Stomach (tissue), 19 donors: ENCODE measurements at places on chromosomes 6 and 20. TPM values are rescaled to one million over a fixed set of nuclear protein-coding genes. Genes with fewer than 3 reads are reported as not detected.

DNA sequence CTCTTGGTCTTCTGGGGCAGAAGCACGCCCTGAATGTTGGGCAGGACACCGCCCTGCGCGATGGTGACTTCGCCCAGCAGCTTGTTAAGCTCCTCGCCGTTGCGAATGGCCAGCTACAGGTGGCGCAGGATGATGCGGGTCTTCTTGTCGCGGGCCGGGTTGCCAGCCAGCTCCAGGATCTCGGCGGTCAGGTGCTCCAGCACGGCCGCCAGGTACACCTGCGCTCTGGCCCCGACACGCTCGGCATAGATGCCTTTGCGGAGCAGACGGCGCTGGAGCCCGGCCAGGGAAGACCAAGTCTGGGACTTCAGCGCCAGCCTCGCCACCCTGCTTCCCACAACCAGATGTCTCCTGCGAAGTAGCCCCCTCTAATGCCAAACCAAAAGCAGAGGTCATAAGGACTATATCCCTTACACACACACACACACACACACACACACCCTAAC is 8.0 kb upstream of the SLC17A3 start:
- no peaks in the 10 kb centered on the region for H3K36me3 ChIP-seq
- peak; percentile 42 for DNase-seq
- peak overlapping the region; percentile 14 for H3K4me3 ChIP-seq

- H3K4me1 ChIP-seq, result peaks cover 31% of the 10 kb centered on the region
- peaks cover 32% of the 10 kb centered on the region for H3K27me3 ChIP-seq
- H3K36me3 ChIP-seq, result no peaks in the 10 kb centered on the region
- DNase-seq, result peak; percentile 20
Measured at GRCh38 chr6:151808371-151809241, 1.1 kb downstream of the ESR1 start.

The PRKN gene
- 19.8 TPM for total RNA-seq

DNA sequence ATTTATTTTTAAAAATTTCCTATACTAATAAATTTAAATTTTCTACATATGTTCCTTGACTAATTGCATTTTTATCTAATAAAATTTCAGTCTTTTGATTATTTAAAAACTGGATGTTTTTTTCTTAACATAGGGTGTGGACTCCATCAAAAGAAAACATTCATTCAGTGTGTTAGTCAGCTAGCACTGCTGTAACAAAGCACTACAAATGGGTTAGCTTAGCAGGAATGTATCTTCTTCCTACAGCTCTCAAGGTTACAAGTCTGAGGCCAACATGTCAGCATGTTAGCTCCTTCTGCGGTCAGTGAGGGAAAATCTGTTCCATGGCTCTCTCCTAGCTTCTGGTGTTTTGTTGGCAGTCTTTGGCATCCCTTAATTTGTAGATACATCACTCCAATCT is 32.5 kb downstream of the FRK start:
- no peaks in the 10 kb centered on the region for H3K36me3 ChIP-seq
- no peak overlapping the region for H3K27ac ChIP-seq
- no peak overlapping the region for H3K4me3 ChIP-seq
- no peaks in the 10 kb centered on the region for H3K27me3 ChIP-seq
- no peaks in the 10 kb centered on the region for H3K4me1 ChIP-seq

DNA sequence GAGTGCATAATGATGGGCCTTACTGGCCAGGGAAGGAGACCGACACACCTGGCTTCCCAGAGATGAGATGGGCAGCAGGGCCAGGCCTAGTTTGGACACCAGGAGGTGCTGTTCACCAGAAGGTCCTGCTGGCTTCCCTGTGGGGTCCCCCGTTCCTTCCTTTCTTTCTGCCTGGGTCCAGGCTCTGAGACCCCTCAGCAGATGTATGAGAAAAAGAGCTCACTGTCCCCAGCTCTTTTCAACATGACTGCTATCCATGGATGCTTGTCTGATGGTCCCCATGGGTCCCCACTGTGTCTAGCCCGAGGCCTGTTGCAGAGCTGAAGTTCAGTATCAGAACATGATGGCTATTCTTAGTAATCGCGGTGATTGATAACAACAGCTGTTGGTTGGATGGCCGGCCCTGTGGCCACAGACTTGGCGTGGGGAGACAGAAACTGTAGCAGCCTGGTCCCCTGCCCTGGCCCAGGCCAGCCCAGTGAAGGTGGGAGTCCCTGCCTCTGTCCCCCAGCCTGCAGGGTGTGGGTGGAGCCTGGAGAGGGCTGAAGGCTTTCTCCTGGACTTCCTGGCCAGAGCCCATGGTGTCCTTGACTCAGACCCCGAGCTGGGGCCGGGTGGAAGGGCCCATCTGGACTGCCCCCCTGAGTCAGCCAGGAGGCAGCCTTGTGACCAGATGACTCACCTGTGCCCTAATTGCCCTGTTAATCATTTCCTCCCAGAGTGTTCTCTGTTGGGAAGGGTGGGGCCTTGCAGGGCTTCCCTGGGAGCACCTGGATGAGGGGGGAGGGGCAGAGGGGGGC is 9.9 kb upstream of the BAK1 start:
- H3K4me3 ChIP-seq, result no peak overlapping the region
- peaks cover 41% of the 10 kb centered on the region for H3K4me1 ChIP-seq
- peak overlapping the region; percentile 89 for H3K27ac ChIP-seq
- H3K36me3 ChIP-seq, result no peaks in the 10 kb centered on the region

DNA sequence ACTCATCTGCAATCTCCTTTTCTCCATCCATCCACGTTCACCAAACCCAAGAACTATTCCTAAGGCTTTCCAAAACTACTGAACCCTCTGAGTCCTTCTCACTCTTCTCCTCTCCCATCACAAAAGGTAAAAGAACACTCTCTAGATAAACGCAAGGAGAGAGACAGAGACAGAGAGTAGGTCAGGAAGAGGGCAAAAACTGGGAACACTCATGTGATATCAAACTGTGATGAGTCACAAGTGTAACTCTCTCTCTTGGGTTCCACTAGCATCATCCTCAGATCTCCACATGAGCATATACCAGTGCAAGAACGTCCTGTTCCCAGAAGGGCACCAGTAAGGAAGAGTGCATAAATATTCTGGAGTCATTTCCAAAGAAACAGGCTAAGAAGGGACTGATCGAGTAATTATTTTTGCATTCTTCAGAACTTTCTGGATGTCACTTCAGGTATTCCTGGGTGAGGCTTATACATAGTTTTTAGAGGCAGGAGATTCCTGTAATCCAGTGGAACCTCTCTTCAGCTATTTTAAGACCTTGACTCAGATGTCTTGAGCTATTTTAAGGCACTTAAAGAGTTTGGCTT is 47.3 kb upstream of the STXBP5 start:
- no peak overlapping the region for H3K27ac ChIP-seq
- H3K27me3 ChIP-seq, result no peaks in the 10 kb centered on the region
- DNase-seq, result no peak

GRCh38 chr6:135680964-135681913 is 170.3 kb upstream of the PDE7B start:
- no peak overlapping the region for H3K4me3 ChIP-seq
- H3K27ac ChIP-seq, result no peak overlapping the region
- no peaks in the 10 kb centered on the region for H3K36me3 ChIP-seq
- no peak for DNase-seq
- no peaks in the 10 kb centered on the region for H3K27me3 ChIP-seq

The SMPD2 gene
- total RNA-seq, result 10.7 TPM

DNA sequence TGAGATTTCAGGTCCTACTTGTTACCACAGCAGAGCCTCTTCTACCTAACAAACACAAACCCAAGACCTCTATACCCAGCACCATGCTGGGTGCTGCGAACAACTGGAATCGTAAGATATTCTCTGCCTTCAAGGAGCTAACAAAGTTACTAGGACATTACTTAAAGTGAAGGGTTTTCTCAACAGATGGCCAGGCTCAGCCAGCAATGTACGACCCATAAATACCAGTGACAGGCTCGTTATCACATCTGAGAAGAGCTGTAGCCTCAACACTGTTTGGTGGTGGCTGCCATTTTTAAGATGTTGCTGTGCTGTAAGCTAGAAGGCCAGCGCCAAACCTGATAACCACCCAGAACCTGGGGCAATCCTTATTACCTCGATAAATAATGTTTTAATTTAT is 406.5 kb downstream of the KIF16B start:
- H3K36me3 ChIP-seq, result no peaks in the 10 kb centered on the region
- no peaks in the 10 kb centered on the region for H3K4me1 ChIP-seq
- no peaks in the 10 kb centered on the region for H3K27me3 ChIP-seq

DNA sequence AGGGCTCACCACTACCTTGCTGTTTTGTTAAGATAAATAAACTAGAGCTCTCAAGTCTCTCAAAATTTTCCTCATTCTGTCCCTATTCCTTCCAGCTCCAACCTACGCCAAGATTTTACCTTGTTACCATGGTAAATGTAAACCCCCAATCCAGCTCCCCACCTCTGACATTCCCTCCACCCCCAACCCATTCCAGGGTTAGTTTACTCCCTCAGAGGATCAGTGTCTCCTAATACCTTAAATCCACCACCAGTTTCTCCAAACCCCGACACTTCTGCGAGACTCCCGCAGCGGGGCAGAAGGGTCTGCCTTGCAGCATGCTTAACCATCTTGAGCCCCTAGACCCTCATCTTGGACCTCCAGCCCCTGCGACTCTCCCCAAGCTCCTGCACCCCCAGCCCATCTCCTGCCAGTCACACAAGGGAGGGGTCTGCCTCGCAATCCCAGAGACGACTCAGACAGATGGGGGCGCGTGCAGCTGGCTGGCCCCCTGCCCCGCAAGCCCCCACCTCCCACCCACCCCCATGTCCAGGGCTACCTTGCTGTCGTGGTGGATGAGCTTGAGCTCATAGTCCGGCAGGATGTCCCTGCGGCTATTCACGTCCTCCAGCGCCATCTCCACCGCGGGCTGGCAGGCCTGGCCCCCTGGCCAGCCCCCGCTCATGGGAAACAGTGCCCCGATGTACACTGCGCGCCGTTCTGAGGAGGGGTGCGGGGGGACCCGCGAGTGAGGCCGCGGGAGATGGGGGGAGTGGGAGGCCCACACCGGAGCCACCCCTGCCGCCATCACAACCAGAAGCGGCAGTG is 5.8 kb downstream of the GABBR1 start:
- DNase-seq, result no peak
- H3K27me3 ChIP-seq, result peaks cover 38% of the 10 kb centered on the region
- H3K4me3 ChIP-seq, result peak overlapping the region; percentile 60

DNA sequence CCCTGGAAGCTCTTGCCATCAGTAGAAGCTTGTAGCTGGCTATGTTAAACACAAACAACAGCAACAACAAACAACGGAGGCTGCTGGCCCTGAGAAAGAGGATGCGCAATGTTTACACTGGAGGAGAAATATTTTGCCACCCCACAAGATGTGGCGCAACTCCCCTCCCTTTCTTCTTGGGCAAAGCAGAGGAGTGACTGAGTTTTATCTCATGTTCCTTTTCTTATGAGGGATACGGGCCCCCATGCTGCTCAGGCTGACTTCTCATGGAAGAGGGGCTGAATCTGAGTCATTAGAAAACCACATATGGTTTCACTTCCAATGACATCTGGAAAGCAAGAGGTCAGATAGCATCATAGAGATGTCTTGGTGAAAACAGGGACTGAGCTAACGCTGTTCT is 75.9 kb upstream of the HDDC2 start:
- DNase-seq, result no peak
- no peaks in the 10 kb centered on the region for H3K27me3 ChIP-seq
- H3K27ac ChIP-seq, result no peak overlapping the region
- H3K4me3 ChIP-seq, result no peak overlapping the region
- H3K36me3 ChIP-seq, result no peaks in the 10 kb centered on the region

DNA sequence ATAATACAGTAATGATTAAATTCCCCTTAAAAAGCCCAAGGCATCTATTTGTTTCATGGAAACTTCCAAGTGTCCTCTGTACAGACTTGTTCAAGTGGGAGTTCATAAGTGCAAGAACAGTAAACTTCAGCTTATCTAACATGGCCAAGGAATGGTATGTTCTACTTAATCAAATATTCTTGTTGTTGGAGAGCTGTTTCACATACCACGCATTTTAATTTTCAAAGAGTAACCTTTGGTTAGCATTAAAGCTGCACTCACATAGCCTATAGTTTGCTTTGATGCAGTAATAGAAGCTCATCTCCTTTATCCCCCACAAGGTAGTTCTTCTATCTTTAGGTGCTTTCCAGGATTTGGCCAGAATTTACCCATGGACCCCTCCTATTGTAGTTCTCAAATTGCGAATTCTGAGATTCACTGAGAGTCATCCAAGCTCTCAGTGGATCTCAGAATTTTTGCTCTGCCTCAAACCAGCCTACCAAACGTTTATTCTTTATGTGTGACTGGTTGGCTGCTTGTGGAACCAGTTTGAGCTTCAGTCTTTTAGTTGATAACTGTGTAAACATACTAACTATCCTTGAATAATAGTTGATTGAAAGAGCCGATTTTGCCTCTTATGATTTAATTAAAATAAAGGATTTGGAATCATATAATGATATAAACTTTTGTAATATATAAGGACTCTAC is 668.0 kb upstream of the FLRT3 start:
- no peaks in the 10 kb centered on the region for H3K27me3 ChIP-seq
- no peak overlapping the region for H3K4me3 ChIP-seq
- H3K4me1 ChIP-seq, result peaks cover 8% of the 10 kb centered on the region
- no peaks in the 10 kb centered on the region for H3K36me3 ChIP-seq
- peak; percentile 40 for DNase-seq
